ENCODE measurements at places on chromosomes 1 and 21.

DNA sequence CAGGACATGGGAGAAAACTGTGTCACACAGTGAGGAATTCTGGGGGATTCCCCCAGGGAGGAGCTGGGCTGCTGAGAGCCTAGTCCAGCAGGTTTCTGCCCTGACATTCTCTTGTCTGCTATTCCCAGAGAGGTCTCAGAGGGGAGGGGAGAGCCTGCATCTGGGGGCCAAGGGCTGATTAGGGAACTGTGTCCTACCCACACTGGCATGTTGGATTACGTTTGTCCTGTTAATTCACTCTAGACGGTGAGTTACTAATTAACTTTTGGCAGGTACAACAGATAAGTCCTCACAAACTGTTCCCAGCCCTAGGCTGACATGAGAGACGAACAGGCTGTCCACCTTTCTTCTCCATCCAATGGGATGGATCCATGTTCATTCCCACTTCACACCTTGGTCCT lies 2.6 kb upstream of the SH3BGRL3 start:
- peak; percentile 42 for DNase-seq

- peak; percentile 53 for DNase-seq
Observed at GRCh38 chr1:42931108-42931539, 27.5 kb downstream of the SLC2A1 start.

DNA sequence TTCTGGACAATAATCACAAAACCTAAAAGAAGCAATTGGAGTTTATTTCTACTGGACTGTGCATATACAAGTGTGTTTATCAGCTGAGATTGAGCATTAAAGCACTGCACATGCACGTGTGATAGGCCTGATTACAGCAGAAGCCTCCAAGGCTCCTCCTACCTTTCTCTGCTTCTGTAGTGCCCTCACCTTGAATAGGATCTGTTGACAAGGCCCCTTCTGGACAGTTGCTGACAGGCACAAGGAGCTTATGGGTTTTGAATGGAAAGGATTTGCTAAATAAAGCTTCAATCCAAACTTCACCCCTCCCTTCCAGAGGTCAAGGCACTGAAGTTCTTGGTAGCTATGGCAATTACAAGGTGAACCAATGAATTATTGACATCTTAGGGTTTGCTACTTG lies 7.9 kb upstream of the SGIP1 start:
- DNase-seq = no peak

DNA sequence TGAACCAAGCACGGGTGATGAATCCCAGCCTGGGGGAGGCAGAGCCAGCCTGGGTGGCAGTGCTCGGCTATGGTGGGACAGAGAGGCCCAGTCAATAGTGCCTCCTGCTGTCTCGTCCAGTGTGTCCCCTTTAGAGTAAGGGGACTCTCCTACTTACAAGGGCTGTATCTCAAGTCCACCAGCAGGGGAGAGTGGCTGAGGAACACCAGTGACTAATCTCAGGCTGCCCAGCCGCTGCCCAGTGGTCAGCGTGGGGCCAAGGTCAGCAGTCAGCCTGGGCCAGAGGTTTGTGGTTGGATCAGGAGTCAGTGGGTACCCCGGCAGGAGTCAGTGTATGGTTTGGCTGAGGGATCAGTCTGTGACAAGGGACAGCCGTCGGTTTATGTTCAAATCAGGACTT lies 109.2 kb upstream of the RUNX3 start:
- no peak for DNase-seq

DNA sequence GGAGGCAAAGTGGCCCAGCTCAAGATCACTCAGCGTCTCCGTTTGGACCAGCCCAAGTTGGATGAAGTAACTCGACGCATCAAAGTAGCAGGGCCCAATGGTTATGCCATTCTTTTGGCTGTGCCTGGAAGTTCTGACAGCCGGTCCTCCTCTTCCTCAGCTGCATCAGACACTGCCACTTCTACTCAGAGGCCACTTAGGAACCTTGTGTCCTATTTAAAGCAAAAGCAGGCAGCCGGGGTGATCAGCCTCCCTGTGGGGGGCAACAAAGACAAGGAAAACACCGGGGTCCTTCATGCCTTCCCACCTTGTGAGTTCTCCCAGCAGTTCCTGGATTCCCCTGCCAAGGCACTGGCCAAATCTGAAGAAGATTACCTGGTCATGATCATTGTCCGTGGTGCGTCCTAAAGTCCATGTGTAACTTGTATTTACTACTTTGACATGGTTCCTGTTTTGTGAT lies 2.7 kb downstream of the RBM15 start:
- no peak for DNase-seq

- no peak for DNase-seq
Observed at GRCh38 chr21:44405091-44405947, 50.0 kb upstream of the LRRC3 start.

DNA sequence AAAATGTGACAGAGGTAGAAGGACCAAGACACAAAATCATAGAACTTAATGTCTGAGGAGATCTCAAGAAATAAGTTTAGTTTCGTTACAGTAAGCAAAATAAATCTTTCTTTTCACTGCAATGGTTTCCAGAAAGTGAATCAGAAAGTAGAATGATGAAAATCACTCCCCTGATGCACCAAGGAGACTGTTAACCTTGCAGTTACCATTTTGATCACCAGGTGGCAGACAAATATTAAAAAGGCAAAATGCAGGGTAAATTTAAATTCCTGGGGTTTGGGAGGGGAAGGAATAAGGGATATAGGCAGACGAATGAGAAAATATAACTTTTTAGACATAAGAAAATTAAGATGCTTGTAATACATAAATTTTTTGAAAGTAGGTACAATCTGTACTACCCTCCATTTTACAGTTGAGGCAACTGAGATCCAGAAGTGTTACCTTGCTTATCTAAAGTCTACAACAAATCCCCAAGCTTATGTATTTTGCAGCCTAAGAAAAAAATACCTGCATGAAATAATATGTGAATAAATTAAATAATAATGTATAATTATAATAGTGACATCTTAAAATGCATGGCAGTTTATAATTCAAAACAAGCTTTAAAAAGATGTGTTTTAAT lies 253.2 kb downstream of the CRB1 start:
- DNase-seq = peak; percentile 47

DNA sequence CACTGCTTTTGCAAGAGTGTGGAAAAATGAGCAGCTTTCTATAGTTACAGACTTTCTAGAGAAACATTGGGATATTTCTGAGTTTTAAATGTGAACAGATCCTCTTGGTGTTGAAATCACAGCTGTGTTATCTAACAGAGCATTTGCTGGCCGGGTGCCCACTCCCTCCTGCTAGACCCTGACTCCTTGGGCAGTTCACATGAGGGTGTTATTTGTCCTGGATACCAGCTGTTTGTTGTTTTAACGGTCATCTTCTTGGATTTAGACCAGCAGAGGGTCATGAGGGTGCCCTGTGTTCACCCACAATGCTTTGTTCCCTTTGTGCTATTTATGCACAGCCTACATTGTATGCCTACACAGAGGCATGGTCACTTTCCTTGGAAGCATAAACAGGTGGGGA lies 67.1 kb downstream of the CENPF start:
- DNase-seq = no peak

DNA sequence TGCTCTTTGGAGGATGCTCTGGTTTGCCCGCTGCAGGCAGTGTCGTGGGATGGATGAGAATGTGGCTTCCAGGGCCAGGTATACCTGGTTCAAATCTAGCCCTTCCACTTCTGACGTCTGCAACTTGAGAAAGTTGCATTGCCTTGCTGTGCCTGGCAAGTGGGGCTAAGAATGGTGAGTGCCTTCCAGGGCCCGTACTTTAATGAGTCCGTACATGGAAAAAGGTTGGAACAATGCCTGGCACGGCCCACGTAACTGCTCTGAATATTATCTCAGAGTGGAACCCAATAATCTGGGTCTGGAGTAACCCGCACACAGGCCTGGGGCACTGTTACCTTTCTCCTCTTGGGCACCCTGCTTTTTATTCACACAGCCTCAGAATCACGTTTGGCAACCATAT lies 146.7 kb upstream of the EDN2 start:
- no peak for DNase-seq

DNA sequence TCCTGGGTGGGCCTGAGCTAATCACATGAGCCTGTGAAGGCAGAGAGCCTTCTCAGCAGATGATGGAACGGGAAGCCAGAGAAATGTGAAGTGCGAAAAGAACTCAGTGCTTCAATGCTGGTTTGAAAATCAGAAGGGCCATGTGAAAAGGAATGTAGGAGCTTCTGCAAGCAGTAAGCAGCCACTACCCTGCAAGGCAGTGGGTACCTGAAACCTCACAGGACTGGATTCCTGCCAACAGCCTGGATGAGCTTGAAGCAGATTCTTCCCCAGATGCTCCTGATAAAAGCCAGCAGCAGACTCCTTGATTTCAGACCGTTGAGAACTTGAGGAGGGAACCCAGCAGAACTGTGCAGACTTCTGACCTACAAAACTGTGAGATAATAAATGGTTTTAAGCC lies 158.6 kb downstream of the SYT2 start:
- no peak for DNase-seq

GRCh38 chr1:246450611-246451251 lies 56.3 kb downstream of the SMYD3 start:
- DNase-seq = peak; percentile 2
